CD8-positive, alpha-beta memory T cell (primary cell): ENCODE measurements at places on chromosomes 2 and 18. TPM values are rescaled to one million over a fixed set of nuclear protein-coding genes. Genes with fewer than 3 reads are reported as not detected.

The LRRC30 gene
- not detected for total RNA-seq

The ICOS gene
- total RNA-seq = 84.5 TPM

The TWSG1 gene
- 14.2 TPM for total RNA-seq

The SIGLEC15 gene
- not detected for total RNA-seq

The TACR1 gene
- not detected for total RNA-seq

The STRN gene
- 26.9 TPM for total RNA-seq

The G6PC2 gene
- total RNA-seq = not detected

The CDH2 gene
- not detected for total RNA-seq

DNA sequence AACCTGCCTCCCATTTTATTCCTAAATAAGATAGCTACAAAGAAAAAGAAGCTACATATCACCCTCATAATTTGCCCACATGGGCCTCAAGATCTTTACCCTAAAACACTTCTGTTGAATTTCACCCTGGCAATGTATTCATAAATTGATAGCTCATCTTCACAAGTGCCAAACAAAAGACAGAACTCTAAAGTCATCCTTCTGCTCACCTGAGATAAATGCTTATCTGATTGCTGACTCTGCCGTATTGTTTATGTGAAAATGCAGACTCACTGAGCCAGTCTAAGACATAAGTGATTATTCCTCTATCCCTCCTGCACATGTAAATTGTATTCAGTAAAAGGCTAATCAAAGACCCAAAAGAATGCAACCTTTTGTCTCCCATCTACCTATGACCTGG lies 2.0 kb downstream of the RDH14 start:
- no peak for DNase-seq

- DNase-seq = no peak
These were observed 34.7 kb downstream of the RFX8 start for GRCh38 chr2:101440127-101440738.

DNA sequence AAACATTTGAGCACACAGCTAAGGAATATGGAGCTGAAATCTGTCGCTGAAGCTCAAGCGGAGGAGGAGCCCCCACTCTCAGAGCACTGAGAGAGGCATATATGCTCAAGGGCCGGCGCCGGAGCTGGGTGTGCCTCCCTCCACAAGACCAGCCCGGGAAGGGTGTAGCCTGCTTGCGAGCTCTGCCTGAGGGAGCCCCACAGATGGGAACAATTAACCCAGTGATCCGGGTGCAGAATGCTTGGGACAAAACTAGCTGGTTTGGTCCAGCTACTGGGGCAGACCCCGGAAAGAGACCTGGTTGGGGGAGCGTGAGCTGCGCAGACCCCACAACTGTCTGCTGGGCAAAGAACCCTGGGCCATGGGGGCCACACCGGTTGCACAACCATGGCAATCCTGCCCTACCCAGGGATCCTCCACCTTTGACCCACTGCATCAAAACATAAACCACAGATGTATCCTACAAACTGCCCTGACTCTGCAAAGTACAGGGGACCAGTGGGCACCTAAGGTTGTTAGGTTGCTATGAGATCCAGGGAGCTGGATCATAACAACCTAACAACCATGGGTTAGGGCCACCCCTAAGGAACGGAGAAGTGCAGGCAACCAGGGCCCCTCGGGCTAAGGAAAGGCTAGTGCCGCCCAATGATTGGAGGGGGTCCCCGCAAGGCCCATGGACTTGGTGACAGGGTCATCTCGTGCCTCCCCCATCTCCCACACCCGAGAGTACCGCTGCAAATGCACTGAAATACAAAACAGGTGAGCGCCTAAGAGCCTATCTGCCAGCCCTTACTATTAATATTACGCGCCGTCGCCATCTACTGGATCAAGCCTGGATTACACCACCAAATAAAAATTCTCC lies 53.4 kb upstream of the SCN1A start:
- no peak for DNase-seq

DNA sequence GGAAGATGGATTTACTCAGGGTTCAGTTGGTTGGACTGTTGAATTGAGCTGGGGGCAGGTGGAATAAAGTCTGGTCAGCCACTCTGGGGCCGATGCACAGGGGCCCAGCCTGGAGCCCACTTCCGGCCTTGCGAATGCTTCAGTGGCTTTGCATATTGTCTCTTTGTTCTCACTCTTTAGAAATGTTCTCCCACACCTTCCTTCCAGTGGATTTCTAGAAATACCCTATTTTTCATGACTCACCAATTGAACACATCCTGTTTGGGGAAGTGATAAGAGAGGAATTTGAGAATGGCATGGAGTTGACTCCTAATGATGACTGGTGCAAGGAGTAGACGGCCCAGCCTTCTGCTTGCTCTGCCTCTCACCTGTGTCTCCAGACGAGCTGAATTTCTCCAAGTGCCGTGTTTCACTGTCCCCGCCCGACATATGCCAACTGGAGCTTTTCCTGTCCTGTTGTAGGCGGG lies 28.1 kb downstream of the ASAP2 start:
- no peak for DNase-seq

DNA sequence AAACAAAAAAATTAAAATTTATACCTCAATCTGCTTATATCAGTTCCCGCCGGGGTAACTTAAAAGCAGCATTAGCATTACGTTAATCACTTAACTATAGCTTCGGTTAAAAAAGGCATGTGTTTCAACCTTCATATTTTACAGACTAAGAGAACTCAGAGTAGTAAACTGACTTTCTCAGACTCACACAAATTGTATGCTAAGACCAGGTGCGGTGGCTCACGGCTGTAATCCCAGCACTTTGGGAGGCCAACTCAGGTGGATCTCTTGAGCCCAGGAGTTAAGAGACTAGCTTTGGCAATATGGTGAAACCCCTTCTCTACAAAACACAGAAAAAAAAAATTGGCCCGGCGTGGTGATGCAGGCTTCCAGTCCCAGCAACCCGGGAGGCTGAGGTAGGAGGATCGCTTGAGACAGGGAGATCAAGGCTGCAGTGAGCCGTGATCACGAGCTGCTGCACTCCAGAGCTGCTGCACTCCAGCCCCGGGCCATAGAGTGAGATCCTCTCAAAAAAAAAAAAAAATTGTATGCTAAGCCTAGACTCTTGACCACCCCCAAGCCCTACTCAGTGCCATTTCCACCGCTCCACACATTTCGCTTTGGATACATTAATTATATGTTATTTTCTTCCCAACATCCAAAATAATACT lies 2.4 kb downstream of the HNRNPLL start:
- no peak for DNase-seq

- DNase-seq = no peak
These were observed 209.6 kb upstream of the SLC39A10 start for GRCh38 chr2:195447323-195447975.

GRCh38 chr2:149002891-149003740 lies 35.4 kb upstream of the LYPD6B start:
- DNase-seq = no peak

DNA sequence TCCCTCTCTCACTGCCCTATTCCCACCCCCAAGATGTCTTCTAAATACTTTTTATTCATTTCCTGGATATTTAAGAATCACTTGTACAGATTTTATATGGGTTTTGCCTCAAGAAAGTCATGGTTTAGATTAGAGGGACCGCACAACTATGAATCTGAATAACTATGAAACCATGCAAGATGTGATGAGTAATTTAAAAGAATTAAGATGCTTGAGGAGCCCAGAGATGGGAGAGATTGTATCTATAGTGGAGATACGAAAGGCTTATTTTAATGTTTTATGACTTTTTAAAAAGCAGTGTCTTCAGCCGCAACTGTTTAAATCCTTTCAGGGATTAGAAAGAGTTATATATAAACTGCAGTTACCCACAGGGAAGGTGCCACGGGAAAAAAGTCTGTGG lies 324.1 kb downstream of the LPIN1 start:
- no peak for DNase-seq

- no peak for DNase-seq
These were observed 212.5 kb upstream of the SMAD2 start for GRCh38 chr18:48142994-48143393.

DNA sequence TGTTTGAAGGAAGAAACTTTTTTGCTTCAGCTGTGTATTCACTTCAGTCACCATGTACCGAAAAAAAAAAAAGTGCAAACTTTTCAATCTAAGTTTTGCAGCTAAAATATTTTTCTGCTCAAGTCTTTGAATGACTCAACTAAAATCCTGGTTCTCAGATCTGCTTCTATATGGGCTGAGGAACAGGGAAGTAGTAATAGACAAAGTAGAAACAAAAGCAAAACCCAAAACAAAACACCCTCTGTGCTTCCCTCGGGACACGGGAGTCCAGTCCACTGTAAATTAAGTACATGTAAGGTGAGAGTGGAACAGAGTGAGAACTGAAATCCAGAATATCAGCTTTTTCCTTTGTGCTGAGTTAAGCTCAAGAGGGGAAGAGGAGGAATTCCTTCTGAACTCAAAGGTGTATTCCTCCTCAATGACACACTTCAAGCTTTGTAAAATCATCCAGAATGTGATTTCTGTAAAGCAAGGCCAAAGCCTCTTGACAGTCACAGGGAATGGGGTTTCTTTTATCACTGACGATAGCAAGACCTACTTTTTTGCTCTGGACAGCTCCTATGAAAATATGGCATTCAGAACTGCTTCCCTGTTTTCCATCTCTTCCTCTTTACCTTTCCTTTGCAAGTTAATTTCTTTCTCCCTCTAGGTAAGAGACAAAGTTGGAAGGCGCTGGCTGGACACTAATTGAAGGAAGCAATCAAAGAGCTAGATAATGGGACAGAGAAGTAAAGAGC lies 433.5 kb upstream of the MMADHC start:
- DNase-seq = no peak

GRCh38 chr18:51425475-51425874 lies 228.0 kb upstream of the MEX3C start:
- no peak for DNase-seq

DNA sequence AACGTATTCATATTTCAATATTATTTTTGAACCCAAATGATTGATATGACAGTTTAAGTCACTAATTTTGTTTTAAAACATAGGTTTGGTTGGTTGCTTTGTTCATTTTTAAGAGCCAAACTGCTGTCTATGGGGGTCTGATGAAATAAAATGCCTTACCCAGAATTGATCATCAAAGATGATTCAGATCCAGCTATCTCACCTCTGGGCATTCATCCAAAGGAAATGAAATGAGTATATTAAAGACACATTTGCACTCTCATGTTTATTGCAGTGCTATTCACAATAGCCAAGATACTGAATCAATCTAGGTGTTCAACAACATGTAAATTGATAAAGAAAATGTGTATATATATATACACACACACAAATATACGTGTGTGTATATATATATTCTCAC lies 326.9 kb upstream of the GULP1 start:
- DNase-seq = no peak

- DNase-seq = no peak
These were observed 68.6 kb downstream of the DHRS9 start for GRCh38 chr2:169137924-169138323.

DNA sequence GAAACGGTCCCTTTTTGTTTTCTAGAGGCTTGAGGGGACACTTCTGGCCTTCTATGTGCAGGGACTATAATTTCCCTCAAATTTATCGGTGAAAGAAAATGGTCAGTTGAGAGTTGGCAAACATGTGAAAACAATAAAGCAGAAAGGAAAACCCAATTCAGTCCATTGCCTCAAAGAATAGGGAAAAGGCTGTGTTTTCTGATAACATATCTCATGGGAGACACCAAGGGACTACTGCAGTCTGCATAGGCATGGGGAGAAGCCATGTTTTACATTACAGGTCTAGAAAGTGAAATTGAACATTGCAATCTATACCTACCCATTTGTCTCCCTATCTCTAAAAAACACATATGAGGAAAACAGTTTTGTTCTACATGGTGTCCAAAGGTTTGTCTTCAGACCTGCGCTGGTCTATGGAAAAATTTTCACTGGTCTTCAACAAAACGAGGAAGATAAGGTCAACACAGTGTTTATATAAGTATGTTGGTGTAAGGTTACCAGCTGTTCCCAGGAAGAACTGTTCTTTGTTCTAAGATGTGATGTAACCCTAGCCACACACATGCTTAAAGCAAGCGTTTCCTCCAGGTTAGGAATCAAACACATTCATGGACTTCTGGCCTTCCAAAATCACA lies 179.7 kb downstream of the MREG start:
- no peak for DNase-seq

GRCh38 chr18:34342960-34343359 lies 118.2 kb upstream of the NOL4 start:
- no peak for DNase-seq

- DNase-seq = no peak
These were observed 77.4 kb downstream of the CTAGE1 start for GRCh38 chr18:22340331-22340730.

- DNase-seq = no peak
These were observed 185.9 kb upstream of the SLC39A10 start for GRCh38 chr2:195471163-195471562.

DNA sequence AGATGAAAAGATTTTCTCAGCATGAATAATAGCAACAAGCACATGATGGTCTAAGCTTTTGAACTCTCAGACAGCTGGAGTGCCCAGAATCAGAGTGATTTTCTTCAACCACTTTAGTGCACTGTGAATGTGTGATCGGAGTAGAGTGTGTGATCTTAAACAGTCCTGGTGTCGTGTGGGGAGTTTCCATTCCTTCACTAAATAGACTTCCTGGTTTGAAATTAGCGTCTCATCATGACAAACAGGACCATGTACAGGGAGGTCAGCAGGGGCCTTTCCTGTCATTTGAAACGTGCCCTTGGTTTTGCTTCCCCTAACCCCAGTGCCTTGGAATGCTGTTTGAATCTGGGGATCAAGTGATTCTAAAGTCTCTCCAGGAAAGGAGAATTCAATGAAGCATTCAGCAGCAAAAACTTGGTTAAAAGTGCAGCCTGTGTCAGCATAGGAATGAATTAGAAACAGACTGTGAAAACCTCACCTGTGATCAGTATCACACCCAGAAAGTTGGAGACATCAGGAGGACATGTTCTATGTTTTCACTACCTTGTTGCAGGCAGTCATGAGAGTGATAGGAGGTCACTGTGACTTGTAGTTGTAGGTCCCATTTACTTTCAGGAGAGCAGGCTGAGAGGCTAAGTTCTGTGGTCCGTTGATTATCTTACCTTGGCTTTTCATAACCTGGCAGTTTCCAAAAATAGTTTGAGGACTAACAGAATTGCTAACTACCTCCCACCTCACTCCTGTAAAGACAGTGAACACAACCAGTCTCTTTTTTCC lies 400.3 kb downstream of the MTX2 start:
- DNase-seq = no peak
